ENCODE measurements at places on chromosomes 13 and 19.

- DNase-seq: no peak
Measured at GRCh38 chr19:3743486-3743885, 18.0 kb downstream of the APBA3 start.

GRCh38 chr19:11781295-11782057 is 14.7 kb downstream of the ZNF441 start:
- DNase-seq: no peak

DNA sequence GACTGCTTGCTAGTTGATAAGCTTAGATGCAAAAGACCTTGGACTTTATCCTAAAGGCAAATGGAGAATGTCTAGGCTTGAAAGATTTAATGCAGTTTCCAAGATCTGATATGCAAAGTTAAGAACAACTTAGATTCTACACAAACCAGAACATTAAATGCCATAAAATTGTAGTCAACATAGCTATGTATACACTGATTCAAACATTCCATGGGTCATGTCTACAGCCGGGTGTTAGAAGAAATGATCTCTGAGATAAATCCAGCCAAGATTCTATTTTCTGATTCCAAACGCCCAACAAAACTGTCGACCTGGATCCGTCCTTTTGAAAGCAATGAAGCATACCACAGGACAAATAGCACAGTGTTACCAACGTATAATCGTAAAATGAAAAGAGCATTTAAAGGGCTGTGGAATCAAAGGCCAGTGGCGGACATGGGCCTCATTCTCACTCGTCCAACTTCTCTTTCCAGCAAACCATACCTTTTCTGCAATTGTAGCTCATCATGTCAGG is 52.7 kb downstream of the KCTD12 start:
- DNase-seq: no peak

DNA sequence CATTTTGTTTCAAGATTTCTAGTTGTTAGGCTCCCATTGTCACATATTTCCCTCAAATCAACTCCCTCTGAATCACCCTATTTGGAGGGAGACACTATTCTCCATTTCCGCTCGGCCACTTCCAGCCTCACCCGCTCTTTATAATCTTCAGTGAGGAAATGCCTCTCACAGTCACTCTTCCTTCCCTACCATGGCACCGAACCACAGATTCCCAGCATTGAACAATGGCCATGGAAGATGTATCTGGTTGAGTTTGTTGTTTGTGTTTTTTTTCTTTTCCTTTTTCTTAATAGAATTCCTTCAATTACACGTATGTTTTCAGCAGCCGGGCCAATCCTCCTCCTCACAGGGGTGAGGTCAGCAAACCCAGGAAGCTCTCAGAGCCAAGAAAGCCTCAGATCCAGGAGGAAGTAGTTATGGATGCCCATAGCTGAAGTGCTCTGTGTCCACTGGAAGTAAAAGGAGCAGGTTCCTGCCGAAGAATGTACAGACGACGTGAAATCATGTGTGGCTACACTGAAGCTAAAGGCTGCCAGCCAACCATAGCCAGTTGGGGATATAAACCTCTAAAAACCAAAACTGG is 472.1 kb downstream of the FOXO1 start:
- no peak for DNase-seq

DNA sequence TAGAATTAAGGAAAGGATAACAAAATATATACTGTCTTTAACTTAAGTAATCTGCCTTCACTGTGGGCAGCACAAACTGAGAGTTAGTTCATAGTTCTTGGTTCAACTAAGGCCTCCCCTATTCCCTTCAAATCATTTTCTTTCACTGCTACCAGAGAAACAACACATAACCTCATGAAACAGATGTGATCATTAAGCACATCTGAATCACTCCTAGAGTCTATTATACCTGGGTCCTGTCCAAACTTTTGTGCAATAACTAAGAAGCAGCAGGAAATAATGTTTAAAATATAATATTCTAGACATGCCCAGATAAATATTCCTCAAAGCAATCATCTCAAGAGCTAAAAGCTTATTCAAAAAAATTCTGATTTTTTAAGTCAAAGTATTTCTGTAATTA is 62.9 kb downstream of the ZC3H13 start:
- DNase-seq: no peak

DNA sequence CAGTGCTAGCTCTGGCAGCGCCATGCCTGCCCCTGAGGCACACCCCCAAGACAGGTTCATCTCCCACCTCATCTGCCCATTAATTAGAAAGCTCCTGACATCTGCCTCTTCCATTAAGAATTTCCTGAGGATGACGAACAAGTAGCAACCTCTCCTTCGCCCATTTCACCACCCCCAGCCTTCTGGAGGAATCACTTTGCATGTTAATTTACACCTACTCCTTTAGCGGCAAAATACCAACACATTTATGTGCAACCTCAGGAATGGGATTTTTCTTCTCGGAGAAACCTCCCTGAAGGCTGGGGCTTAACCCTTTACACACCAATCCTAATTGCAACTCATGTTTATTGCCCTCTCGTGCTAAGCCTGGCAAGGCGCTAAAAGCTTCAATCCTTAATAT is 13.8 kb downstream of the SLC7A1 start:
- no peak for DNase-seq

DNA sequence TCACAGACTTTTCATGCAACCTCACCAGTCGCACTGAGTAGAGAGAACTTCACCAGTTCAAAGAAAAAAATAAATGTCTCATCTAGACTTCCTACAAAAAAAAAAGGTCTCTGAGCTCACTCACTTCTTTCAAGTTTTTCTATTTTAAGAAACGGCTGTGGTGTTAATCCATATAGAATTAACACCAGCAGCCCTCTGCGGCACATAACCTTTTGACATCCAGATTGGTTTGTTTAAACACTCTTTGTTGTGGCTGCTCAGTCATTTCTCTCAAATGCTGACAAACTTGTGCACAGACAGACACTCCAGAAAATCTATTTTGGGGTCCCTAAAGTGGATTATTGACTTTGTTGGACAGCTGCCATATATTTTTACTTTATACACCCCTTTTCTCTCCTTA is 874.9 kb downstream of the EFNB2 start:
- no peak for DNase-seq

- no peak for DNase-seq
Measured at GRCh38 chr19:3132971-3133792, 2.7 kb upstream of the GNA15 start.

- no peak for DNase-seq
Measured at GRCh38 chr19:55352549-55353145, 1.9 kb downstream of the COX6B2 start.

DNA sequence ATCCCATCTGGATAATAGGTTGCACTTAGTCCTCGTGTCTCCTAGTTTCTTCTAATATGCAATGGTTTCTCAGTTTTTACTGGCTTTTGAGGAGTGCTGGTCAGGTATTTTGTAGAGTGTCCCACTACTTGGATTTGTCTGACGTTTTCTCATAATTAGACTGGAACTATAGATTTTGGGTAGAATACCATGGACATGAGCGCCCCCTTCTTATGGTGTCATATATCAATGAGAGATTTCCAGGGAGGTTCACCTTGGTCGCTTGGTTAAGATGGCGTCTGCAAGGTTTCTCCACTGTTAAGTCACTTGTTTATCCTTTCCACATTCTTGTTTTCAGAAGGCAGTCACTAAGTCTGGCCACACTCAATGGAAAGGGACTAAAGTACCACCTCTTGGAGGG is 6.7 kb downstream of the SOHLH2 start:
- DNase-seq: no peak

DNA sequence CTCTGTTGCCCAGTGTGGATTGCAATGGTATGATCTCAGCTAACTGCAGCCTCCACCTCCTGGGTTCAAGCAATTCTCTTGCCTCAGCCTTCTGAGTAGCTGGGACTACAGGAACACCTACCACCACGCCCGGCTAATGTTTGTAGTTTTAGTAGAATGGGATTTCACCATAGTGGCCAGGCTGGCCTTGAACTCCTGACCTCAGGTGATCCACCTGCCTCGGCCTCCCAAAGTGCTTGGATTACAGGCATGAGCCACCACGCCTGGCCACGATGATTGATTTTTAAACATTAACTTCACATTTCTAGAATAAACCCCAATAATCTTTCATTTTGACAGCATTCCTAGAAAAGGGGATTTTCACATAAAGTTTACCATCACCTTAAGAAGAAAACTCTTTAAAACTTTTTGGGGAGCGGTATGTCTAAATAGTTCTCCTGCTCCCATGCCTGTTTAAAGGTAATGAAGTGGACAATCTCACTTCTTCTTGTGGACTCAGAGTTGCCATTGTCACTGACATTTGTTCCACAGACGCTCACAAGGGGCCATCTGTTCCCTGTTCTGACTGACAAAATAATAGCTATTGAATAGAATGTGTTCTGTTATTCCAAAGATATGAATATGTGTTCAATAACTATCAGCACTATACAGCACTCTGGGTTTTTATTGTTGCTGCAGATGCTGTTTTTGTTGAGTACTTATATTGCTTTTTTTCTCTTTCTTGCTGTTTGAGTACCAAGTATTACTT is 66.1 kb upstream of the C1QTNF9B start:
- no peak for DNase-seq

DNA sequence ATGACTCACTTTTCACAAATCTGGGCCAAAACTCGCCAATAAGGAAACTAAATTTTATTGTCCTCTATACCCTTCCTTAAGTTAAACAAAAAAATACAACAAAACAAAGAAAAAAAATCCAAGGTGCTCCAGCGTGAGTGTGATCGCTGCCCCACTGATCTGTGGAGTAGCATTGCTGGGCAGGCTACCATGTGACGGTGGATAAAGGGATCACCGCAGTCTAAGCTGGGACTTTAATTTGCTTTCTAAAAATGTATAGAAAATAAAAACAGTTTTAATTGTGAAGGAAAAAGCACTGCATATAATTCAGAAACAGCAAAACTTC is 92.9 kb downstream of the FLT1 start:
- DNase-seq: no peak

- no peak for DNase-seq
Measured at GRCh38 chr19:56091066-56091490, 30.0 kb downstream of the ZNF787 start.

- no peak for DNase-seq
Measured at GRCh38 chr13:112466132-112467058, 90.2 kb downstream of the SPACA7 start.

DNA sequence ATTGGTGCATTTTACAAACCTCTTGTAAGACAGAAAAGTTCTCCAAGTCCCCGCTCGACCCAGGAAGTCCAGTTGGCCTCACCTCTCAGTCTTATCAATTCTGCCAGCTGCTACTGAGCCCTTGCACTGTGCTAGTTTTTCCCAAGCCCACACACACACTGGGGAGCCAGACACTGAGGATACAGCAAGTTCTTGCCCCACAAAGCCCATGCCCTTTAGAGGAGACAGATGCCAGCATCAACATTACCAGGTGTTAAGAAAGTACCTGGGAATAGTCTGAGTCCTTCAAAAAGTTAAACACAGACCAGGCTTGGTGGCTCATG is 175.0 kb downstream of the PTPRS start:
- no peak for DNase-seq

- no peak for DNase-seq
Measured at GRCh38 chr13:66965181-66965580, 265.0 kb downstream of the PCDH9 start.

- DNase-seq: no peak
Measured at GRCh38 chr19:55116859-55117662, at the start of gene PPP1R12C. Gene PPP1R12C (minus strand): TSS chr19:55117637. CDS start chr19:55117543, 94 bp downstream.
